Heart right ventricle (tissue), 16 donors: ENCODE measurements at places on chromosomes 4 and X.

DNA sequence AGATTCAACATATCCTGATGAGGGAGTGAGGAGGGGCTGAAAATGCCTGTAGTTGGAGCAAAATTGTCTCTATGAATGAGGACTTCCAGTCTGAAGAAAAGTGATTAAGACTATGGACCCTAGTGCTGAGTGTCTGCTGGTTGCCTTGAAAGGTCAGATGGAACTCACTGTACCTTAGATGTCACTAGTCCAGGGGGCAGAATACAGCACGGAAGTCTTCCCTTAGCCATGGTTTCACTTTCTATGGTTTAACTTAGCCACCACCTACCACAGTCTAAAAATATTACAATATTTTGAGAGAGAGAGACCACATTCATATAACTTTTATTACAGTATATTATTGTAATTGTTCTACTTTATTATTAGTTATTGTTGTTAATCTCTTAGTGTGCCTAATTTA, 223.1 kb downstream of the FMR1NB start:
- no peak for DNase-seq

GRCh38 chr4:138426786-138427185, 184.6 kb upstream of the SLC7A11 start:
- DNase-seq = no peak

- no peak for DNase-seq
These were observed 63.7 kb downstream of the C4orf51 start for GRCh38 chr4:145743641-145744040.

- no peak for DNase-seq
These were observed 8.1 kb upstream of the STS start for GRCh38 chrX:7139202-7140081.

- no peak for DNase-seq
These were observed 20.9 kb downstream of the GLRA3 start for GRCh38 chr4:174808119-174808518.

GRCh38 chr4:169009286-169010124, 550 bp downstream of the CBR4 start:
- peak; percentile 59 for DNase-seq
